ENCODE measurements at places on chromosomes 16 and 17.

- no peaks in the 10 kb centered on the region for H3K36me3 ChIP-seq
- peaks cover 4% of the 10 kb centered on the region for H3K4me1 ChIP-seq
- DNase-seq, result no peak
- no peak overlapping the region for H3K27ac ChIP-seq
- H3K27me3 ChIP-seq, result peaks cover 11% of the 10 kb centered on the region
Observed at GRCh38 chr16:84367297-84367680, 1.0 kb upstream of the ATP2C2 start.

- no peaks in the 10 kb centered on the region for H3K36me3 ChIP-seq
- H3K4me3 ChIP-seq, result no peak overlapping the region
- no peaks in the 10 kb centered on the region for H3K4me1 ChIP-seq
- H3K27ac ChIP-seq, result no peak overlapping the region
- DNase-seq, result peak; percentile 73
- H3K27me3 ChIP-seq, result no peaks in the 10 kb centered on the region
Observed at GRCh38 chr17:43940630-43941029, 1.6 kb downstream of the PPY start.

DNA sequence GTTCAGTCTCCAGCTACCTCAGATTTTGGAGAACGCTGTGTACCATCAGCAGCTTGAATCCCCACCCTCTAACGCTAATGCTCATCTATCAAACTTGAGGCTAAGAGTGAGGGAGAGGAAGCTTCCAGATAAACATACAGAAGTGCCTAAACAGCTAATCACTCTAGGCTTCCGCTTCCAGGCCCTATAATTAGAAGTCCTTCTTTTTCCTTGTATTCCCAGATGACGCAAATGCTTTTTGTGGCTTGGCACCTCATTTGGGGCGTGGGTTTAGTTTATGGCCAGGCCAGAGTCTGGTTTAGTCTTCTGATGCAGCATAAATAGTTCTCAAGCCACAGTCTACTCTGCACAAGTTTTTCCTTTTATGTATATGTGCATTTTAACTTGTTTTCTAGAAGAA lies 263.4 kb downstream of the BCAS3 start:
- no peak overlapping the region for H3K4me3 ChIP-seq
- no peaks in the 10 kb centered on the region for H3K36me3 ChIP-seq

- H3K4me3 ChIP-seq, result no peak overlapping the region
- peaks cover 2% of the 10 kb centered on the region for H3K4me1 ChIP-seq
- H3K27me3 ChIP-seq, result no peaks in the 10 kb centered on the region
- H3K36me3 ChIP-seq, result no peaks in the 10 kb centered on the region
Observed at GRCh38 chr17:65515512-65515911, 45.9 kb downstream of the AXIN2 start.

DNA sequence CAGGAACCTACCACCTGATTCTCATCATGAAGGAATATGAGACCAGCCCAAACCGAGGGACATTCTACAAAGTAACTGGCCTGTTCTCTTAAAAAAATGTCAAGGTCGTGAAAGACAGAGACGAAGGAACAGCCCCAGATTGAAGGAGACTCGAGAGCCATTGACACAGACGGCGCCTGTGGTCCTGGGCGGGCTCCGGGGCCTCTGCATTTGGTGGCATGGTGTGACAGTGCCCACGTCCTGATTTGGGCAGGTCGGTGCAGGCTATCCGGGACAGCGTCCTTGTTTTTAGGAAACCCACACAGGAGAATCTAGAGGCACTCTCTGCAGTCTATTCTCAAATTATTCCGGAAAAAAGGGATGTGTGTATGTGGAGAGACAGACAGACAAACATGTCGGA lies 64.1 kb downstream of the ADCY9 start:
- no peak overlapping the region for H3K4me3 ChIP-seq
- no peaks in the 10 kb centered on the region for H3K36me3 ChIP-seq
- no peaks in the 10 kb centered on the region for H3K27me3 ChIP-seq
- no peak for DNase-seq

DNA sequence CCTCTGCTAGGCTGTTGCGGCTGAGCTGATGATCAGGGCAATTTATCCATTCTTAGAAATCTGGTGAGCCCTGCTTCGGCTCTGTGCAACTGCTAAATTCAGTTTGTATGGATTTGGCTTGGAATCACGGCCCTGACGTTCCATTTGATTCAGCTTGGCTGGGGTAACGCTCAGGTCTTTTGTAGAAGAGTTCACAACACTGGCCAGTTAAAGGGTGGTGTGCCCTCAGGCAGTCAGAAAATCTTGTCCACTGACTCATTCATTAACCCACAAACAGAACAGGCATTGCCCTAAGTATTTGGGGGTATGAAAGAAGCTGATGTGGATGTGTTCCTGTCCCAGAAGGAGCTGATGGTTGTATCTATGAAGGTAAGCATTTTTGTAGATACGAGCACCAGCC lies 53.9 kb downstream of the GNAO1 start:
- no peak for DNase-seq
- peaks cover 5% of the 10 kb centered on the region for H3K4me1 ChIP-seq
- H3K27me3 ChIP-seq, result no peaks in the 10 kb centered on the region
- no peak overlapping the region for H3K27ac ChIP-seq
- no peaks in the 10 kb centered on the region for H3K36me3 ChIP-seq
- H3K4me3 ChIP-seq, result no peak overlapping the region

DNA sequence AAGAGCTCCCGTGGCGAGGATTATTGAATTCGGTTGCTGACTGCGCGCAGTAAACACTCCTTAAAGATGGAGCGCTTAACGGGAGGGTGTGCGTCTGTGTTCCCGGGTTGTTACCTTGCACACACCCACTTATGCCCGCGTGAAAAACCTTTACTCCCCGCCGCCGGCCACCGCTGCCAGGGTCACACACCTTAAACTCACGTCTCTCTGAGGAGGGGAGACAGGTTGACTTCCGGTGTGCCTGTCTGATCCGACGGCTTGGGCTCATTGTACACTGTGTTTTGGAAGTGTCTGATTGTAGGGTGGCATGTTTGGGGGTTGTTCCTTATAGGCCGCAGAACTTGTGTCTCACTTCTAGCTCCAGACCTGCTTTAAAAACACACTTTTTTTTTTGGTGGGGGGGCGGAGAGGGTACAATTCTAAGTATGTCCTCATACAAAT lies 66.8 kb downstream of the KPNA2 start:
- peak; percentile 35 for DNase-seq
- H3K27me3 ChIP-seq, result no peaks in the 10 kb centered on the region
- no peaks in the 10 kb centered on the region for H3K4me1 ChIP-seq
- no peaks in the 10 kb centered on the region for H3K36me3 ChIP-seq

DNA sequence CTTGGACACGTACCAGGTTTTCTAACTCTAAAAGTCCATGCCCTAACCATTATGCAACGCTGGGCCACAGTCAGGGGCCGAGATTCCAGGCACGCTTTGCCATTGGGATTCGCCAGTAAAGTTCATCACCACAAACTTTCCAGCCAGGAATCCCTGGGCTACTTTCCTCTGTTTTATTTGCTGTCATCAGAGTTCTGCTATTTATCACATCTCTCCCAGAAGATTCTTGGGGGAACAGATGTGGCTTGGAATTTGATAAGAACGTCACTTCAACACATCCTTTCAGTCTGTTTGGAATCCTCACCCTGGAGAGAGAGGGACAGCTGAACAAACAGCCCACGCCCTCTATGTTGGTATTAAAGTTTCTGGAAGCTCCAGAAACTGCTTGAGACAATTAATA lies 109.6 kb upstream of the CACNG3 start:
- no peaks in the 10 kb centered on the region for H3K4me1 ChIP-seq
- DNase-seq, result no peak
- H3K4me3 ChIP-seq, result no peak overlapping the region
- no peak overlapping the region for H3K27ac ChIP-seq

DNA sequence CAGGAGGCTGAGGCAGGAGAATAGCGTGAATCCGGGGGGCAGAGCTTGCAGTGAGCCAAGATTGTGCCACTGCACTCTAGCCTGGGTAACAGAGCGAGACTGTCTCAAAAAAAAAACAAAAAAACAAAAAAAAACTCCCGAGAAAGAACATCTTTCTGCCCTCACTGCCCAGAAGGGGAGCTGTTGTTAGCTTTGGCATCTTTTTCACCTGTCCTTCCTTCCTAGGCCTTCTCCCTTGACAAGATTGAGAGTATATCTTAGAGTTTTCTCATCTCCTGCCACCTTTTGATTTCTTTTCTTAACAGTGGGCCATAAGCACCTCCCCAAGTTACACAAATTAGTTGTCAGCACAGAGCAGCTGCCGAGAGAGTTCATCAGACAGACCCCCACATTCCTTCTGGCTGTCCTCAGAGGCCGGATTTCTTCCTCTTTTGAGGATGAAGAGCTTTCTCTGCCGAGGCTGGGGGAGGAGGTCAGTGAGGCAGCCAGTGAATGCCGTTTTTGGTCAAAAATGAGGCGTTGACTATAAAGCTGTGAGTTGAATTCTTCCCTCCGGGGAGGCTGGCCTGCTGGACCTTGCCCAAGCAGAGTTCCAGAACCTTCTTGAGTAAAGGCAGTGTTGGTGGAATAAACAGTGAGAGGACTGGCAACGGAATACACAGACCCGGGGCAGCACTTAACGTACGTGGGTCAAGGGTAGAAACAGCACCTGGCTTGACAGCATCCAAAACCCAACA lies 127.0 kb downstream of the ABCC6 start:
- H3K27me3 ChIP-seq, result no peaks in the 10 kb centered on the region
- peak; percentile 55 for DNase-seq
- H3K4me3 ChIP-seq, result no peak overlapping the region
- peak overlapping the region; percentile 79 for H3K27ac ChIP-seq
- H3K4me1 ChIP-seq, result peaks cover 3% of the 10 kb centered on the region

GRCh38 chr17:1379930-1380313 lies 20.1 kb downstream of the YWHAE start:
- H3K36me3 ChIP-seq, result no peaks in the 10 kb centered on the region
- H3K27ac ChIP-seq, result no peak overlapping the region
- H3K4me3 ChIP-seq, result no peak overlapping the region
- H3K27me3 ChIP-seq, result no peaks in the 10 kb centered on the region
- peaks cover 35% of the 10 kb centered on the region for H3K4me1 ChIP-seq

DNA sequence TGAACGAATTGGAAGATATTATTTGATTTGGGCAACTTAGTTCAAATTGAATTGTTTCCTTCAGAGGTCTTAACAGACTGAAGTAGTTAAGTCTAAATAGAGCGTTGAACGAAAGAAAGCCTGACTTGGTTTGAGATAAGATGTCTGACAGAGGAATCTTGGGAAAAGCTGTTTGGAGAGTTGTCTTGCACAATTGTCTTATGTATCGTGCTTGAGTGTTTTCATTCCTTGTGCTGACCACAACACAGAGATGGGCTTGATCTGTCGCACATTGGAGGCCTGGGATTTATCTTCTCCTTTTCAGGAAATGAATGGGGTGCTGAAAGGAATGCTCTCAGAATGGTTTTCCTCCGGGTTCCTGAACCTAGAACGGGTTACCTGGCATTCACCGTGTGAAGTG lies 7.8 kb downstream of the MLYCD start:
- H3K4me1 ChIP-seq, result no peaks in the 10 kb centered on the region
- no peak for DNase-seq
- H3K36me3 ChIP-seq, result peaks cover 27% of the 10 kb centered on the region
- no peak overlapping the region for H3K27ac ChIP-seq
- H3K4me3 ChIP-seq, result no peak overlapping the region

DNA sequence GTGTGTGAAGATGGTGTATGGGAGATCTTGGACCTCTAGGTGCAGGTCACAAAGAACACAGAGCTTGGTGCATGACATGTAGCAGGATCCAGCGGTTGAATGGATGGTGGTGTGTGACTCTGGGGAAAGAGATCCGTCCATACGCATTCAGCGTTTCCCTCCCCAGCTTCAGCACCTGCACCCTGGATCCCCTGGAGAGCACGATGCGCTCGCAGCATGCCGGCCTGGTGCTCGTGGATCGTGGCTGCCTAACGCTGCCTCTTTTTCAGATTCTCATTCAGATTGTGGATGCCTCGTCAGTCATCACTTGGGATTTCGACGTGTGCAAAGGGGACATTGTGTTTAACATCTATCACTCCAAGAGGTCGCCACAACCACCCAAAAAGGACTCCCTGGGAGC lies 70.9 kb downstream of the SEC14L1 start:
- no peak overlapping the region for H3K27ac ChIP-seq
- peaks cover 51% of the 10 kb centered on the region for H3K36me3 ChIP-seq
- H3K4me3 ChIP-seq, result no peak overlapping the region
- H3K27me3 ChIP-seq, result no peaks in the 10 kb centered on the region
- DNase-seq, result no peak

GRCh38 chr16:27218756-27219155 lies 15.4 kb downstream of the KDM8 start:
- H3K27ac ChIP-seq, result no peak overlapping the region
- no peaks in the 10 kb centered on the region for H3K27me3 ChIP-seq
- peaks cover 5% of the 10 kb centered on the region for H3K36me3 ChIP-seq
- no peak overlapping the region for H3K4me3 ChIP-seq

GRCh38 chr17:6047966-6048365 lies 22.2 kb upstream of the WSCD1 start:
- no peak for DNase-seq
- H3K27ac ChIP-seq, result no peak overlapping the region
- H3K36me3 ChIP-seq, result no peaks in the 10 kb centered on the region
- H3K4me3 ChIP-seq, result no peak overlapping the region
- peaks cover 2% of the 10 kb centered on the region for H3K4me1 ChIP-seq
- no peaks in the 10 kb centered on the region for H3K27me3 ChIP-seq

GRCh38 chr16:82055117-82055516 lies 20.1 kb downstream of the HSD17B2 start:
- H3K27ac ChIP-seq, result no peak overlapping the region
- no peaks in the 10 kb centered on the region for H3K27me3 ChIP-seq
- no peaks in the 10 kb centered on the region for H3K36me3 ChIP-seq
- no peaks in the 10 kb centered on the region for H3K4me1 ChIP-seq
- H3K4me3 ChIP-seq, result no peak overlapping the region

DNA sequence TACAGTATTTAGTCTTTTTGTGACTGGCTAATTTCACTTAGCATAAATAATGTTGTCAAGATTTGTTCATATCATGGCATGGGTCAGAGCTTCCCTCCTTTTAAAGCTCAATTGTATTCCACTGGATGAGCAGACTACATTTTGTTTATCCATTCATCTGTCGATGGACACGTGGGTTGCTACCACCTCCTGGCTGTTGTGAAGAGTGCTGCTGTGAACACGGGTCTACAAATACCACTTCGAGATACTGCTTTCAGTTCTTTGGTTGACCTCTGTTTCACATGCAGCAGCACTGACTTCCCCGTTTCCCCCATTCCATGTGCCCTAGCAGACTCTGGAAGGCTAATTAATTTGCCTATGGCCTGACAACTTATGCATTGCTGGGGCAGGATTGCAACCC lies 285.4 kb downstream of the SHISA9 start:
- H3K36me3 ChIP-seq, result no peaks in the 10 kb centered on the region
- no peaks in the 10 kb centered on the region for H3K27me3 ChIP-seq
- H3K4me3 ChIP-seq, result no peak overlapping the region

DNA sequence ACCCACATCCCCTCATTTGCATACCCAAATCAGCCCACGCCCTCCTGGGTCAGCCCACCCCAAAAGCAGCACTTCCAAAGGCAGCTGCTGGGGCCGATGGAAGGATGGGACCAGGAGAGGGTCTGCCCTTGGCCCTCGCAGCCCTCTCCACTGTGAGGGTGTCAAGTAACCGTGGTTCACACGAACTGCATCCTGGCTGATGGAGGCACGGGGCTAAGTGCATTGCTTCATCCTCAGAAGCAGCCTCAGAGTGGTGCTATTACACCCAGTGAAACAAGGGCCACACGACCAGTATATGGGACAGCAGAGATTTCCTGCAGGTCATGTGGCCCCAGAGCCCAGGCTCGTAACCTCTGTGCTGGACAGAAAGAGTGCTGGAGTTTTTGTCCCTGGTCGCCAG lies 13.2 kb upstream of the ATP2A3 start:
- no peaks in the 10 kb centered on the region for H3K27me3 ChIP-seq
- no peaks in the 10 kb centered on the region for H3K36me3 ChIP-seq
- peak overlapping the region; percentile 84 for H3K27ac ChIP-seq
- no peak overlapping the region for H3K4me3 ChIP-seq
- H3K4me1 ChIP-seq, result peaks cover 3% of the 10 kb centered on the region

GRCh38 chr17:71825687-71826086 lies 295.1 kb upstream of the SOX9 start:
- DNase-seq, result no peak
- no peak overlapping the region for H3K27ac ChIP-seq
- no peaks in the 10 kb centered on the region for H3K4me1 ChIP-seq
- H3K36me3 ChIP-seq, result no peaks in the 10 kb centered on the region
- no peak overlapping the region for H3K4me3 ChIP-seq
- no peaks in the 10 kb centered on the region for H3K27me3 ChIP-seq
